ENCODE measurements at places on chromosomes 3 and 15. TPM values are rescaled to one million over a fixed set of nuclear protein-coding genes. Genes with fewer than 3 reads are reported as not detected.

Gene C2CD4A
- not detected for polyA plus RNA-seq

DNA sequence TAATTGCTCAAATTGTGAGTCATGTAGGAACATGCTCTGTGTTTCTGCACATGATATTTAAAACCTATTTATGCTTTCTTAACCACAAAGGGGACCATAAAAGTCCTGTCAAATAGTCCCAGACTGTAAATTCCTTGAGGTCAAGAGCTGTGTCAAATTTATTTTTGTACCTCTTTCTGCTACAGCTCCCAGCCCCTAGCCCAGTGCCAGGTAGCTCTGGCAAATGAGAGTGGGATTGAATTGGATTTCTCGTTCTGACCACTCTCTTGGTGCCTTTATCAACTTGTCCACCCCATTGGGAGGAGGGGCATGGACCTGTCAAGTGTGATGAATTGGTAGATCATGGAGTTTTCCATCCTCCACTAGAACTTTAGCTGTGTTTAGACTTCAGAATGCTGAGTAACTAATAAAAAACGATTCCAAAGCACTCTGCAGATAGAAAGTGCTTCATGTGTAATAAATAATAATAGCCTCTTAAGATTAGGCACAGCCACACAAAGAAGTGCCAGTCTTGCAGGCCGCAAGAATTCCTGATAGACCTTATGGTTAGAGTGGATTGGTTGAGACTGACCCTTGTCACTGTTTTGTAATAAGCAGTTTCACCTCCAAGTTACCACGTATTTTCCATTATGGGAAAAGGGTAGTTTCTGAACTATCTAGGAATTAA lies 120.4 kb downstream of the LPP start:
- no peaks in the 10 kb centered on the region for H3K36me3 ChIP-seq
- H3K27me3 ChIP-seq = no peaks in the 10 kb centered on the region
- no peak overlapping the region for H3K4me3 ChIP-seq
- no peak overlapping the region for H3K27ac ChIP-seq
- no peak for DNase-seq

GRCh38 chr3:58034738-58035523 lies 26.7 kb downstream of the FLNB start:
- H3K4me3 ChIP-seq = no peak overlapping the region
- H3K27ac ChIP-seq = peak overlapping the region; percentile 72
- H3K27me3 ChIP-seq = no peaks in the 10 kb centered on the region
- no peaks in the 10 kb centered on the region for H3K36me3 ChIP-seq
- H3K4me1 ChIP-seq = peaks cover 71% of the 10 kb centered on the region

- peaks cover 80% of the 10 kb centered on the region for H3K27me3 ChIP-seq
- H3K4me3 ChIP-seq = peak overlapping the region; percentile 99
- no peak overlapping the region for H3K27ac ChIP-seq
Observed at GRCh38 chr15:66252685-66253417, 699 bp downstream of the MEGF11 start.

DNA sequence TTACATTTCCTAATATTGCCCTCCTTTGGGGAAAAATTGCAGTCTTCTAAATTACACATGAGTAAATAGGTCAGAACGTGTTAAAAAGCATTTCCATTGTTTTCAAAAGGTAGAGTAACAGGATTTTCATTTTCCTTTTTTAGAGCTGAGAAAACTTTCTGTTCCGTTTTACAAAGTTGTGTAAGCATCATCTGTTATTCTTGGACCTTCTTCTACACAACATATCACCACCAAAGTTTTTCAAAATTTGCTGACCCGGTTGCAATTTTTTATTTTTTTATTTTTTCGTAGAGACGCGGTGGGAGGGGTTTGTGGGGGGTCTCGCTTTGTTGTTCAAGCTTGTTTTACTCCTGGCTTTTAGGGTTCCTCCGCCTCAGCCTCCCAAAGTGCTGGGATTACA lies 1.1 kb downstream of the CCDC39 start:
- no peak for DNase-seq
- H3K27me3 ChIP-seq = peaks cover 16% of the 10 kb centered on the region
- H3K4me3 ChIP-seq = peak overlapping the region; percentile 94
- no peaks in the 10 kb centered on the region for H3K36me3 ChIP-seq
- H3K4me1 ChIP-seq = 0 out of 2 replicates have a peak, but pooled peaks cover 7% of the 10 kb centered on the region
- no peak overlapping the region for H3K27ac ChIP-seq

- H3K36me3 ChIP-seq = no peaks in the 10 kb centered on the region
- peaks cover 12% of the 10 kb centered on the region for H3K4me1 ChIP-seq
- no peak for DNase-seq
- 0 out of 2 replicates have a peak overlapping the region, but pooled peaks have one; percentile 14 for H3K27ac ChIP-seq
Observed at GRCh38 chr3:128412180-128413002, 54.3 kb downstream of the DNAJB8 start.

DNA sequence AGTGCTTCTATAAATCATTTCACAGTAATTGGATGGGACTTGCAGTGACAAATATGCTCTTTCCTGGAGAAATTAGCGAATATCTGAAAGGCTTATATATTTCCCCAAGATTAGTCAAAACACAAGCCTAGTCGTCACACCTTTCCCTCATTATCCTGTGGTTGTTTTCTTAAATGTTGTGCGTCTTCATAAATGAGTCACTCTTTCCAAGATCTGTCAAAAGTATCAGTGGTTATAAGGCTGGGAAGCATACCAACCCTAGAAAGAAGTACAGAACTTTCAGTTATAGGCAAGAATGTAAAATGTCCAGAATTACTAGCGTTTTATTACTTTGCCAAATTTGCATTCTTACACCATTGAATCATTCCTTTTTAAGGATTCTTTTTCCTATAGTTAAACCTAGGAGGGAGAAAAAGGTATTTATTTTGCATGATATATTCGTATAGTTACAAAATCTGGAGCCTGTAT lies 33.6 kb downstream of the TMEM212 start:
- H3K4me3 ChIP-seq = no peak overlapping the region
- H3K4me1 ChIP-seq = peaks cover 21% of the 10 kb centered on the region
- DNase-seq = no peak
- H3K27me3 ChIP-seq = no peaks in the 10 kb centered on the region

- DNase-seq = no peak
- no peaks in the 10 kb centered on the region for H3K36me3 ChIP-seq
- no peak overlapping the region for H3K27ac ChIP-seq
- no peak overlapping the region for H3K4me3 ChIP-seq
Observed at GRCh38 chr15:55999658-56000057, 6.2 kb upstream of the NEDD4 start.

DNA sequence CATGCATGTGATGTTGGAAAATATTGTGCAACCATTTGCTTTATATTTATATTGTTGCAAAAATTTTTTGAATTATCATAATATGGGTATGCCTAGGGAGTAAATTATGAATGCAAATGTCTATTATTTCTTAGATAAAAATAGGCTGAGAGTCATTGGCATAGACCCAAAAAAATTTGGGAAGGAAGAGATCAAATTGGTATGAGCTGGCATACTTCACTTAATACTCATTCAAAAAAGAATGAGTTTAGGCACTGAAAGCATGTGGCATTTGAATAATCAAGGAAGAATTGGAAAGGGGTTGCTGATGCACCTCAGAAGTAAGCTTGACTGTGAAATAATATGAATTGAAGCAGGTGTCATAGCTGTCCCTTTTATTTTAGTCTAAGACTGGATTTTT lies 764.0 kb upstream of the DPPA4 start:
- no peaks in the 10 kb centered on the region for H3K27me3 ChIP-seq
- H3K4me3 ChIP-seq = no peak overlapping the region
- no peaks in the 10 kb centered on the region for H3K36me3 ChIP-seq
- DNase-seq = no peak
- no peak overlapping the region for H3K27ac ChIP-seq

GRCh38 chr15:61983081-61983480 lies 77.2 kb downstream of the VPS13C start:
- no peaks in the 10 kb centered on the region for H3K36me3 ChIP-seq
- H3K4me3 ChIP-seq = no peak overlapping the region
- DNase-seq = no peak
- H3K27ac ChIP-seq = no peak overlapping the region

GRCh38 chr3:53715815-53716483 lies 130.3 kb downstream of the CHDH start:
- H3K4me1 ChIP-seq = no peaks in the 10 kb centered on the region
- no peaks in the 10 kb centered on the region for H3K27me3 ChIP-seq
- DNase-seq = no peak
- H3K4me3 ChIP-seq = no peak overlapping the region
- H3K36me3 ChIP-seq = no peaks in the 10 kb centered on the region

DNA sequence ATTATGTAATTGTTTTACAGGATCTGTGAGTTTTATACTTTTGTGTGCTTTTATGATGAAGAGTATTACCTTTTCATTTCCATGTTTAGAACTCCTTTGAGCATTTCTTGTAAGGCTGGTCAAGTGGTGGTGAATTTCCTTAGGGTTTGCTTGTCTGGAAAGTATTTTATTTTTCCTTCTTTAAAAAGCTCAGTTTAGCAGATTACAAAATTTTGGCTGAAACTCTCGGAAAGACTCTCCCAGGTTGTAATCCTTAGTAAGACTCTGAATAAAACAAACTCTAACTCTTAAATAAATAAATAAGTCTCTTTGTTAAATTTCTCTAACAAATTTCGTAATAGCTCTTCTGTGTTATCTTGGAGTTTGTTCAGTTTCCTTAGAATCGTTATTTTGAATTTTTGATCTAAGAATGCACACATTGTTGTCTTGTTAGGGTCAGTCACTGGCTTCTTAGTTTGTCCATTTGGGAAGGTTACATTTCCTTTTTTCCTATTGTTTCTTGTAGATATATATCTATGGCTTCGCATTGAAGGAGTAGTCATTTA lies 14.7 kb upstream of the ACOX2 start:
- no peak overlapping the region for H3K27ac ChIP-seq
- H3K27me3 ChIP-seq = no peaks in the 10 kb centered on the region
- no peaks in the 10 kb centered on the region for H3K36me3 ChIP-seq
- no peaks in the 10 kb centered on the region for H3K4me1 ChIP-seq
- DNase-seq = no peak
- H3K4me3 ChIP-seq = no peak overlapping the region

GRCh38 chr15:32857732-32858131 lies 139.9 kb downstream of the GREM1 start:
- no peaks in the 10 kb centered on the region for H3K27me3 ChIP-seq
- H3K4me3 ChIP-seq = no peak overlapping the region
- H3K4me1 ChIP-seq = no peaks in the 10 kb centered on the region
- no peak for DNase-seq
- no peak overlapping the region for H3K27ac ChIP-seq

DNA sequence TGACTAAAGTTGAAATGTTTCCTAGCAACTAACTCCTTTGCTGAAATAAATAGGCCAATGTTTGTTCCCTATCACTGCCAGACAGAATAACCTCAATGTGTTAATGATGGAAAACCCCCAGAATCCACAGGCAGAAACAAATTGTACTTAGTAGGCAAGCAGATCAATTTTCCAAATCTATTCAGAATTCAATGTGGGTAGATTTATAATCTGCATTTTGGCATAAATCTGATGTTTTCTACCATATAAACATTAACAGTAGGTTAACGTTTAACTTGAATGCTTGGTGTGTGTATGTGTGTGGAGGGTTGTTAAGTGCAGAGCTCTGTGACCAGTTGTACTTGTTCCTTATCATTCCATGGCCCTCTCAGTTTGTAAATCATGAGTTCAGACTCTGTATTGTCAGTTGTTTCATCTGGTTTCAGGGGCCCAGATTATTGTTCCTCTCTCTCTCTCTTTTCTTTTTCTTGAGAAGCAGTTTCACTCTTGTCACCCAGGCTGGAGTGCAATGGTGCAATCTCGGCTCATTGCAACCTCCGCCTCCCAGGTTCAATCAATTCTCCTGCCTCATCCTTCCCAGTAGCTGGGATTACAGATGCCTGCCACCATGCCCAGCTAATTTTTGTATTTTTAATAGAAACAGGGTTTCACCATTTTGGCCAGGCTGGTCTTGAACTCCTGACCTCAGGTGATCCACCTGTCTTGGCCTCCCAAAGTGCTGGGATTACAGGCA lies 32.8 kb downstream of the PLSCR1 start:
- H3K27ac ChIP-seq = no peak overlapping the region
- no peak overlapping the region for H3K4me3 ChIP-seq
- H3K27me3 ChIP-seq = no peaks in the 10 kb centered on the region
- peaks cover 18% of the 10 kb centered on the region for H3K36me3 ChIP-seq
- peaks cover 24% of the 10 kb centered on the region for H3K4me1 ChIP-seq

DNA sequence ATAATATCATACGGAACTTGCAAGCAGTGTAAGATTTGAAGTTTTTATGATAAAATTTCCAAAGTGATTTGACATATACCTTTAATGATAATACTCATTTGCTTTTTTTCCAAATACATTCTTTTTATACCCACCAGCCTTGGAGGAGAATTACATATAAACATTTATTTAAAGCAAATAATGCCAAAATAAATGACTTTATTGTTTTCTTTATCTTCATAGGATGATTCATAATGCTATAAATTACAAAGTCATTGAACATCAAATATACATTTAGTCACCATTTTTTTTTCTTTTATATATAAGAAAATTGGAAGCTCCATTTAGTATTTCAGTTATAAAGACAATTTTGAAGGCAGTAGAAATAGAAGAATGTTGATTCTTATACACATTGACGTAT lies 450.9 kb downstream of the NAALADL2 start:
- no peaks in the 10 kb centered on the region for H3K27me3 ChIP-seq
- H3K4me1 ChIP-seq = no peaks in the 10 kb centered on the region
- no peak for DNase-seq
- no peak overlapping the region for H3K4me3 ChIP-seq
- no peak overlapping the region for H3K27ac ChIP-seq

- H3K4me3 ChIP-seq = no peak overlapping the region
- H3K4me1 ChIP-seq = no peaks in the 10 kb centered on the region
- no peak overlapping the region for H3K27ac ChIP-seq
- no peaks in the 10 kb centered on the region for H3K27me3 ChIP-seq
- no peak for DNase-seq
Observed at GRCh38 chr3:65128346-65128745, 440.5 kb upstream of the ADAMTS9 start.

All from GM23338 (cell line).